ENCODE measurements at places on chromosomes 16 and 17.
A peak's percentile ranks its signal among the peaks of the same experiment; 100 is the strongest.

GRCh38 chr16:57355898-57356414, 2.6 kb upstream of the CCL22 start:
- no peak for DNase-seq

GRCh38 chr16:15425861-15426260, 8.5 kb upstream of the BMERB1 start:
- DNase-seq, result no peak

GRCh38 chr16:49629851-49630250, 226.1 kb downstream of the ZNF423 start:
- DNase-seq, result no peak

- DNase-seq, result no peak
Measured at GRCh38 chr16:85515830-85516397, 97.2 kb upstream of the GSE1 start.

- DNase-seq, result no peak
Measured at GRCh38 chr16:76386784-76387183, 109.6 kb downstream of the CNTNAP4 start.

GRCh38 chr17:77382356-77382911, 241.7 kb downstream of the SEC14L1 start:
- DNase-seq, result no peak

DNA sequence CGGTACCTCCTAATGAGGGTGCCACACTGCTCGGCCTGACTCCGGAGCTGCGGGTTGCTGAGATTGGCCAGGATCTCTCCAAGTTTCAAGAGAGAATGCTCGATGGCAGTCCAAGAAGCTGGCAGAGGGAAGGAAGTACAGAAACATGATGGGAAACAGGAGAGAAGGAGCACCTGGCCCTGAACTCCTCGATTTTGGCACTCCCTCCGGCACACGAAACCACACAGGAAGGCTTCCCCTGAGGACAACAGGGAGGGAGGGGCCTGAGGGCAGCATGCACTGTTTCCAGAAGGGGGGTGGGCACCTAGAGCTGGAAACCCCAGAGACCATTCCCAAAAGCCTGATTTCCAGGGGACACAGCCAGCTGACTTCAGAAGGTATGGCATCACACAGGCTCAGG, 18.1 kb downstream of the CSF3 start:
- DNase-seq, result no peak

GRCh38 chr17:14831491-14831890, 433.6 kb downstream of the PMP22 start:
- DNase-seq, result no peak

DNA sequence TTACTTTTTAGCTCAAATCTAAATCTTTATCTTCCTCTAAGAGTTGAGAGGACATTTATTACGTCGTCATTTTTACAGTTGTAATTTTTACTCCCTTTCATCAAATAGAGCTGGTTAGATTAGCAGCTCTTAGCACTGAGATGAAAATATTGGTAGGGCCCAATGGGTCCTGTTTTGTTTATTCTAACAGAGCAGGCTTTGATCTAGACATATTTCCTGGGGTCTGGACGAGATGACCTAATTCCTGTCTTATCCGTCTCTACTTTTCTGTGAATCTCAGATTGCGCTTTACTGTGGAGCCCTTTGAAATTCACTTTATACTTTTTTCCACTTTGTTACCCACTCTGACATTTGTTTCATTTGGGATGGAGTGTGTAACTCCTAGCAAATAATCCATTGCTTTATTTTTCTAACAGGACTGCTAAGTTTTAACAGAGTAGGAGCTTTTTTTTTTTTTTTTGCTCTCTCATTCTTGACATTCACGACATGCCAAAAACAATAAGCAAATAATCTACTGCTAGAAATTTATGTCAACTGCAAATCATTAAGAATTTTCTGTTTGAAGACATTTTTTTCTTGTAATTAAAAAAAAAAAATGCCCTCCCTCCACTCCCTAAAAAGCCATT, 18.5 kb downstream of the SALL1 start:
- no peak for DNase-seq

DNA sequence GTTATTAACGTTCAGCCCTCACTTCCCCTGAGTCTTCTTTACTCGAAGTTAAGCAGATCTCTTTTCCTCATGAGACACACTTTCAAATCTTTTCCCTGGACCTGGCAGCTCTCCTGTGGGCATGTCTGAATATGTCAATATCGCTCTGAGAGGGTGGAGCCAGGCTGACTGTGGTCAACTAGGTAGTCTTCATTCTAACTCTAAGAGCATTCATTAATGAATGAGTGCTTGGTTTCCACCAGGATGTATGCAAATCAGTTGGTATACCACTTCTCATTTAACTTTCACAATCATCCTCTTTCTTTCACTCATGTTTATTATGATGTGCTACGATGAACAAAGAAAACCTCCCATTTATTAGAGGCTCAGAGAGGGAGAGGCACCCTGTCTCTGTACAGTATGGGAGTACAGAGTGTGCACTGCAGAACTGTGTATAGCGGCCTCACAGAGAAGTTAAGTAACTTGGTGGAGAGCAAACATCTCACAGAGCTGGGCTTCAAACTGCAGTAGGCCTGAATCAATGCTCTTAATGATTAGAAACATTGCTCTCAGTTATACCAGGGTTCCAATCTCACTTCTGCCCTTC, 39.9 kb downstream of the OTOA start:
- DNase-seq, result no peak

DNA sequence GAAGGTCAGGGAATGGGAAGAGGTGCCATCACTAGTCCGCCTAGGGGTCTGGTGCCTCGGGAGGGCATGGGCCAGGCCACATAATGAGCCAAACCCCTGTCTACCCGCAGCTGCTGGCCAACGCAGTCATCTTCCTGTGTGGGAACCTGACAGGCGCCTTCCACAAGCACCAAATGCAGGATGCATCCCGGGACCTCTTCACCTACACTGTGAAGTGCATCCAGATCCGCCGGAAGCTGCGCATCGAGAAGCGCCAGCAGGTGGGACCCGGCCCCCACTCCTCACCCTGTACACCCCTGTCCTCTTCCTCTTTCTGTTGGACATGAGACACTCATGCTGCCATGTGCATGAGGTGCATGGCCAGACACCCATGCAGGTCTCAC, 26.2 kb downstream of the ADCY7 start:
- no peak for DNase-seq

DNA sequence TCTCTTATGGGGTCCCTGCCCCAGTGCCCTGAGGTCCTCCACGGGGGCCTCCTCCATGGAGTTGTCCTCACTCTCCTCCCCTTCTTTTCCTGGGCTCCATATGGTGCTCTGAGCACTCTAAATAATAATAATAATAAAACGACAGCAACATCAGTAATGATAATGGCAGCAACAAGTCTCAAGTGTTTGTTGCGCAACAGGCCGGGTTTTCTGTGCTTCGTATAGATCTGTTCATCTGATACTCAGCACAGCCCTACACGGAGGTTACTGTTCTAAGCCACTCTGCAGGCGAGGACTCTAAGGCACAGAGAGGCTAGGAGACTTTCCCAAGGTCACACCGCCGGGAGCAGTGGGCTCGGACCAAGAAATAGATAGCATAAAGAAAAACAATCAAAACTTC, 13.7 kb downstream of the CIBAR2 start:
- DNase-seq, result no peak

DNA sequence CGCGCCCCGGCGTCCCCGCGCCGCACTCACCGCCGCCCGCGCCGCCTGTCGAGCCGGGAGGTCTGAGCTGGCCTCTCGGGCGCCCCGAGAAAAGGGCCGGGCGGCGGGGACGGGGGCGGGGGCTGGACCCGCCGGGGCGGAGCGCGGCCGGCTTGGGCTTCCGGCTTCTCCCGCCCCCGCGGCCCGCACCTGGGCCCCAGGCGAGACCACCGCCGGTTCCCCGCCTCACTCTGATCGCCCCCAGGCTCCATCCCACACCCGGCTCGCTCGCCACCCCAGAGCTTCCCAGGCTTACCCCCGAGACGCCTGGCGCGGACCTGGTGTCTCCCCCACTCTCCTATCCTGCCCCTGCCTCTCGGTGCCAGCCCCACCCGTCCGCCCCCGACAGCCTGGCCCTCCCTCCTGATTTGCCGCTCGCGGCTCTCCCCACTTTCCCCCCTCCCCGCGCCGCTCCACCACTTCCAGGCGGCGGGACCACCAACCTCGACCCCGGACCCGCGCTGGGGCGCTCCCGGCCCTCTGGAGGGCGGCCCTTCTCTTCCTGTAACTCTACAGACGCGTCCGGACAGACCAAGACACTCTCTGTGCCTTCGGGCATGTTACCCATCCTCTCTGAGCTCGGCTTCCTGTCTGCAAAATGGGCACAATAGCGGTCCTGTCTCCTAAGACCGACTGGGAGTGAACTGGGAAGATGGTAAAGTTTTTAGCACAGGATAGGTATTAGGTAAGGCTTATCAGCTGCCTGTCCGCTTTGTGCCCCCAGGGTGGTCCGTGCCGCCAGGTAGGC, at the start of gene LITAF:
Gene LITAF, minus strand, starts transcription at position 64 of the 787 bp plus-strand sequence. CDS start 30,189 bp downstream, outside the sequence.
- no peak for DNase-seq

- DNase-seq, result no peak
Measured at GRCh38 chr17:38970804-38971203, 3.6 kb upstream of the FBXO47 start.

GRCh38 chr17:26962255-26963162, 331.4 kb upstream of the WSB1 start:
- no peak for DNase-seq

- no peak for DNase-seq
Measured at GRCh38 chr16:12155235-12155634, 178.7 kb downstream of the SNX29 start.

- DNase-seq, result no peak
Measured at GRCh38 chr17:16322636-16323035, 30.6 kb downstream of the CENPV start.

DNA sequence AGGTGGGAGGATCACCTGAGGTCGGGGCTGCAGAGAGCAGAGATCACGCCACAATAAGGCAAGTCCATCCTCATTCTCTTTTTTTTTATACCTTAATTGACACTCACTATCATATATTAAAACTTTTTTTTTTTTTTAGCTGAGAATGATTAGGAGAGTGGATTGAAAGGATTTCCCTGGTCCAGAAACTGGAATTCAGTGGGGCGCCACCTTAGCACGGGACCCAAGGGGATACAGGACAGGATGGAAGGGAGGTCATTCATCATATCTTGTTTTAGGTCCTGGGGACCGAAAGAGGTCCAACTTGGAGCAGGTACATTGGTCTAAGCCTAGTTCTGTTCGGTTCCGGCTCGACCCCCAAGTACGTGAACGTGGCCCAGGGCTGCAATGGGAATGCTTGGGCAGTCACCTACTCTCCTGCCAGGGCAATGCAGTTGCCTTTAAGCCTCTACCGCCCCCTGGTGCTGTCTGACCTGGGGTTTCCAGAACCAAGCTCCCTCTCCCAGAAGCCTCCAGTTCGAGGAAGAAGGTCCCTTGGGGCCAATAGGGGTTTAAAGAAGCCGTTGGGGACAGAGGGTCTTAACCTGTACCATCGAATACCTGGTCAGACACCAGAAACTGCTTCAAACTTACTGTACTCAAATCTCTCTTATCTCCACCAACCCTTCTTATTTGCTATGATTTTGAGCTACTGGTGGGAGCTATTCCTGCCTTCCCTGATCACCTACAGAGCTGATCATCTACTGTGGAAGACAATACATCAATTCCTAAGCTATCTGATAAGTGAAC, 19.9 kb upstream of the GPATCH8 start:
- DNase-seq, result peak; percentile 16

DNA sequence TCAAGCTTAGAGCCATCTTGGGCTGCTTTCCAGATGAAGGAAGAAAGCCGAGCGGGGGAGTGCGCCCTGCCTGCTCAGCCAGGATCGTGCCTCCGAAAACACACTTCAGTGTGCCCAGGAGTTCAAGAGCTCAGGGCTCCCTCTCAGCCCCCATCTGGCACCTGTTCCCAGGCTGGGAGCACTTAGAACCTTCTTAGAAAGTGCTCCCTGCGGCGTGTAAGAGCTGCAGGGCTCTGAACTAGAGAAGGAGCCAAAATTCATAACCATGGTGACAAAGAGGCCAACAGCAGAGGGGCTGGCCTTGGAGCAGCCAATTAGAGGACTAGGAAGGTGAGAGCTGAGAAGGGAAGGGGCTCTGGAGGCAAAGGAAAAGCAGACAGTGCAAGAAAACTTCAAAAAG, 59.0 kb upstream of the TNRC6C start:
- no peak for DNase-seq

GRCh38 chr17:82545071-82545462, 25.5 kb downstream of the FOXK2 start:
- DNase-seq, result no peak

GRCh38 chr16:88468275-88469129, 15.4 kb downstream of the ZFPM1 start:
- no peak for DNase-seq

DNA sequence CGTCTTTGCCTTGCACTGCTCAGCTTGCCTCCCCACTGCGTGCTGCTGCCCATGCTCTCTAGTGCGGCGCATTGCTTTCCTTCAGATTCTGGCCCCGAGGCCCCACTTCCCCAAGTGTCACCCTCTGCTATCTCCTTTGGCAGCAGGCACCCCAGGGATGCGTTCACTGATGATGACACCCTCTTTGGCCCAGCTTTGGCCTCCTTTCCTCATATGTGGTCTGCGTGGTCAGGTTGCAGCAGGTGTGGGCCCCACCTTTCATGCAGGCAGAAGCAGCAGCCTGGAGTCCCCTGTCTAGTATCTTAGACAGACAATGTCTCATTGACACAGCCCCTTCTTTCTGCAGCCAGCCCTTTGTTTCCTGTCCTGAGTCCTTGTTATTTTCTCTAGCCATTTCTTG, 4.8 kb upstream of the CCL3 start:
- no peak for DNase-seq

DNA sequence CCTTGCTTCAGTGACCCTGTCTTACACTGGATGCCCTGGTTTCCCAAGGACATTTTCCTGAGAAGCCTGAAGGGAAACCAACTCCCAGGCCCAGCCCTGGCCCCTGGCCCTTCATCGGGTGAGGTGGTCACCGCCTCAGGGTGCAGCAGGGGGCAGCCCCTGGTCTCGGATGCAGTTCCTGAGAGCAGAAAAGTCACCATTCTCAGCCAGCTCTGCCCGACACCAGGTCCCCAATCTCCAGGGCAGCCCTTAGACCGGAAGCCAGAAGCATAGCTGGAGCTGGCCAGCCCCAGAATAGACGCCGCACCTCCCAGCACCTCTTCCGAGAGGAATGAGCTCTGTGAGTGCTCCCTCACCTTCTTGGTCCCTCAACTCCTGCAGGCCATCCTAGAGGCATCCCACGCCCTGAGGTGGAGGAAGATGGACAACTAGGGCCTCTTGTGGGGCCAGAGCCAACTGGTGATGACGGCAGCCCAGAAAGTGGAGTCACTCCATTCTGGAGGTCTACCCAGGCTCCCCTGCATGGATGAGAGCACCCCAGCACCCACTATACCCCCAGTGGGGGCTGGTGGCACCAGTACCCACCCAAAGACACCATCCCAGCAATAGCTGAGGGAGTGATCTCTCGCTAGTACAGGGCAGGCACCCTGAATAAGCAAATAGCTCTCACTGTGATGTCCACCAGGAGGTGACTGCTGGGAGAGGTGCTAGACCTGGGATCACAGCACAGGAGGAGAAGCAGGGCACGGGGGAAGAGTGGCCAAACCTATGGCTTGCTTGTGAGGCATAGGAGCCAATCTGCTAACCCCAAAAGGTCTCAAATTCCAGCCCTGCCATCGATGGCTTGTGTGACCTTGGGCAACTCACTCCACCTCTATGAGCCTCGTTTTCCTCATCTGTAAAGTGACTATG, 56.2 kb downstream of the TK2 start:
- DNase-seq, result no peak

Measured in stimulated activated CD8-positive, alpha-beta memory T cell treated with anti-CD3 and anti-CD28 coated beads, Interleukin-15, amount 100 ng/mL, for 24 hours (primary cell).